ENCODE measurements at places on chromosomes 7 and 10.
A peak's percentile ranks its signal among the peaks of the same experiment; 100 is the strongest.

- DNase-seq: no peak
These were observed 174.1 kb downstream of the SKAP2 start for GRCh38 chr7:26690135-26690805.

- no peak for DNase-seq
These were observed 37.7 kb downstream of the EN2 start for GRCh38 chr7:155495440-155496248.

DNA sequence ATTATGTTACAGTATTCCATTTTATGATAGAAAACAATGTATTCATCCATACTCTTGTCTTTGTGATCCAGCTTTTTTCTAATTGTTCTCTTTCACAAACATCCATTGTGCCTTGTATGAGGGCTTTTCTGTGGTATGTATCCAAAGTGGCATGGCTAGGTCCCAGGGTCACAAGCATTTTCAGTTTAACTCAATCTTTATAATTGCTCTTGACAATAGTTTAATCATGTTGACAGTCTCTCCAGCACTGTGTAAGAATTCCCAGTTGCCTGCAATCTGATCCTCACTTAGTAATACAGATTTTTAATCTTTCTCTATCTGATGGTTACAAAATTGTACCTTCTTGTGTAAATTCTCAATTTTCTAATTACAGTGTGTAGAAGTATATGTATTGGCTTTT lies 533.4 kb downstream of the NEBL start:
- no peak for DNase-seq

- DNase-seq: no peak
These were observed 364.2 kb downstream of the AUTS2 start for GRCh38 chr7:69962186-69963065.

DNA sequence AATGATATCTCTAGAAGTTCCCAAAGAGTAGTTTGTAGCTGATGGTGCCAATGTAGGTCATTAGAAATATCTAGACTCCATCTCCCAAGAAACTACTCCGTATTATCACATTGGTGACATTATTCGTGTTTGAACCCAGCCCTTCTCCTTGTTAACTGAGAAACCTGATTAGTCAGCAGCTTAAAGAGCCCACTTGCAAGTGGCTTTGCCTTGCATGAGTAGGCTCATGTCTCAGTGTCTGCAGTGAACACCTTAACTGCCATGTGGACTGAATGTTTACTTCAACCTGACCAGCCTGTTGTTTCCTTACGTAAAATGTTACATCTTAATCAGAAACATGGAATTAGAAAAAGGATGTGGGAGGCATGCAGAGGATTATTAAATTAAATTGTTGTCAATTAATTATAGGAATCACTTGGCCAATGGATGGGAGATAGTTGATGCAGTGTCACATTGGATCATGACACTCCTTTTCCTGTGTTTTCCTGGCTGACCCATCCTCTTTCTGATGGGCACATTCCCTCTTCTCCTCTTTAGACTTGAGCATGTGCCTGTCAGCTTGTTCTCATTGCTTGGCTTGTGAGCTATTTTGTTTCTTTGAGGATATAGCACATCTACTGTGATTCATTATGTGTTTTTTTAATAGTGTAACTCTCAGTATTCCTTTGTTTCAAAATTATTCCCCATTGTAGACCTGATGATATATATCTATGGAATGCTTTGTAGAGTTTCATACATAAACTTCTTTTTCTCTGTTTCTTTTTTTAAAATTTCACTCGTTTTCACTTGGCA lies 18.0 kb downstream of the STARD3NL start:
- no peak for DNase-seq

DNA sequence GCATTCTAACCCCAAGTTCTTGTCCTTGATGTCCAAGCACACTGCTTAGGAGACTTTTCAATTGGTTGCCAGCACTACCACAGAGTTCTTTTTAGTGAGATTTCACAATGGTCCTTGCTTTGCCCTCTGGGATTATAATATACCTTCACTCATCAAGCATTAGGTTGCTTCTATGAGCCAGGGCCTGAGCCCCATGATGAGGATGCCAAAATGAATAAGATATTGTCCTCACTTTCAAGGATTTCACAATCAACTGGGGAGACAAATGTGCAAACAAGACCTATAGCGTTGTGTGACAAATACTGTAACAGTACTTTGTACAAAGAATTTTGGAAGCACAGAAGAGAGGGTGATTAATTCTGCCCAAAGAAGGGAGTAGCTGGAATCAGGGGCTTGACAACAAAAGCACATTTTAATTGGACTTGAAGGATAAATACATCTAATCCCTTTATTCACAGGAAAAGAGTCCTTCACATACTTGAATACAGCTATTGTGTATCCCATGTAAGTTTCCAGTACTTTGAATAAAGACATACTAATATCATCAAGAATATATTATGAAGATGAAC lies 263.6 kb upstream of the LRRN3 start:
- DNase-seq: no peak

DNA sequence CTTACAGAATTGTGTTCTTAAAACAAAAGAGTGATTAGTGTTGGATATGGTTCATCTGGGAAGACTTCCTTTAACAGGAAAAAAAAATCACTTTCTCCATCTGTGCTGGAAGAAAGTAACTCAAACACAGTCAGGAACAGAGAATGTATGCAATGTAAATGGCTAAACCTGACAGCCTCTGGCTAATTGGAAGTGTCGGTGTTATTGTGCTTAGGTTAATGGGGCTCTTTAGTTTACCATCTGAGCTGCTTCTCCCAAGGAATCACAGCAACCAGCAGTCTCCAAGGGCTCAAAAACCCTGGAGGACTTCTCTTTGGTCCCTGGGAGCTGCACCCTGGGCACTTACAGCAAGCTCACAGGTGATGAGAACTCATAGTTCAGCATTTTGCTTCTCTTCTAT lies 724.5 kb downstream of the LRMDA start:
- DNase-seq: no peak

DNA sequence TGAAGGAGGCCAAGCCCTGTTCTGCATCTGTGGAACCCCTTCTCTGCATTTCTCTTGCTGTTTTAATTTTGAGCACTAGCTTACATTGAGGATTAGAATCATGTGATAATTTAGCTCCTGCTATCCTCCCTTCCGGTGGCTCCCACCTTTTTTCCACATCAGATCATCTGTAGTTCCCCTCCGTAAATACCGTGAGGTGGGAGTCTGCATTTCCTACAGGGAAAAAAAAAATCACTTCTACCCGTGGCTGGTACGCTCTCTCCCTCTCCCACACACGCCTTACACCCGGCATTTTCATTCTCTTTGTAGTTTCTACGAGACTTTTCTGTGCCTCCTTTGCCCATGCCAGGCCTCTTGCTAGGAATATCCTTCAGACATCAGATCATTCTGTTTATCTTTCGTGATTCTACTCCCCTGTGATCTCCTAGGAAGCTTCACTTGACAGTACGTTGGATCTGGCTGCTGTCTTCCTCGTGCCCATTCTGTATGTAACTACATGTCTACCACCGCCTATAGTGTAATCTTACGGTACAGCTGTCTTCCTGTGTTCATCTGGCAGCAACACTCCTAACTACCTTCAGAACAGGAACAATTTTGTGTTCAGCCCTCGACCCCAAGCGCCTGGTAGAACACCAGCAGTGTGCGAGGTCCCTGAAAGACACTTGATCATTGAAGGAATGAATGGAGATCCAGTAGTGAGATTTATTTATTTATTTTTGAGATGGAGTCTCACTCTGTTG lies 41.7 kb upstream of the OCM start:
- no peak for DNase-seq

DNA sequence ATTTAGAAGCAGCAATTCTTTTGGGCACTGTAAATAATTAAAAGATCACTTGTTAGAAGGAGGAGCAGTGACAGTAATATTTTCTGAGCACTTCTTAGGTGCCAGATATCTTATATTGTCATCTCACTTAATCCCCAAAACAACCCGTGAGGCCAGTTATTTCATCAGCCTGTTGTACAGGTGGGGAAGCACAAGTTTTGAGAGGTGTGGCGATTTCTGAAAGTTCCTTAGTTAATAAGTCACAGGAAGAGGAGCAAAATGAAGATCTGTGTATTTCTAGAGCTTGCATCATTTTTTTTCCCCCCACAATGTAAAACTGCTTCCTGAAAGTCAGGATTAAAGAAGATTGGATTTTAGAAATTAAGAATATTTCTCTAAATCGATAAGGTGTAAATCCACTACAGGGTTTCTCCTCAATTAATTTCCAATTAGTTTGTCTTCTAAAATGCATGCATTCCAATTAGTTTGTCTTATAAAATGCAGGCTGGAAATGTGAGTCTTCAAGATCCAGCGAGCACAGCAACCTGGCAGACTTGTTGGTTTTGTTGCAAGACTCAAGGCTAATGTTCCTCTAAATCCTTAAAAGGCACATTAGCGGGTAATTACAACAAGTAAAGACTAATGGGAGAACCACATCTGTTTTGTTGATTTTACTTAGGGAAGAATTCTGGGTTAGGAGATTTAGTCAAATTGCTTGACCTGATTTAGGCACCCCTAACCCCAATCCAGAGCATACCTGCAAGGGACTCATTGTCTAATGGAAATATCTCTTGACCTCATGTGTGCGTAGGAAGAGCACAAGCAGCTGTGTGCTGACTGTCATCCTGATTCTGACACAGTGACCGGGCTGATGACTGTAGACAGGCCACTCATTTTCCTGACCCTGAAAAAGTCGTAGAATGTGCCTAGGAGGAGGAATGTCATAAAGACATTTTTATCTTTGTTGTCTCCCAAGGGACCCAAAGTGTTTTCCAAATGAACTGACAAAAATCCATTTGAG lies 272.0 kb downstream of the BAMBI start:
- DNase-seq: no peak

DNA sequence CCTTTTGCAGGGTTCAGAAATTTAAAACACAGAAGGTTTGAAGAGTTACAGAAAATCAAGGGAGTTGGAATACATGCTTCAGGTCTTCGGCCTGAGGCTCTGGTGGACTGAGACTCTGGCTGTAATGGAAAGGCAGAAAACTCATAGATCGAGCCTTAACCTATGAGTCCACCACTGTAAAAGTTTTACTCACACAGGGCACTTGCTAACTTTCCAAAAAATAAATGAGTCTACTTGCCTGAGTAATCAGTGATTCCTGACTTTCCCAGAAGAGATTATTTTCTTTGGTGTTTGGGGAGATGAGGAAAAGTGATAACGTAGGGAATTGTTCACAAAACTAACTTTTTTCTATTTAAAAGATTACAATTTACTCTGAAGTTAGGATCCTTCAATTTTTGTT lies 108.0 kb downstream of the MBL2 start:
- no peak for DNase-seq

DNA sequence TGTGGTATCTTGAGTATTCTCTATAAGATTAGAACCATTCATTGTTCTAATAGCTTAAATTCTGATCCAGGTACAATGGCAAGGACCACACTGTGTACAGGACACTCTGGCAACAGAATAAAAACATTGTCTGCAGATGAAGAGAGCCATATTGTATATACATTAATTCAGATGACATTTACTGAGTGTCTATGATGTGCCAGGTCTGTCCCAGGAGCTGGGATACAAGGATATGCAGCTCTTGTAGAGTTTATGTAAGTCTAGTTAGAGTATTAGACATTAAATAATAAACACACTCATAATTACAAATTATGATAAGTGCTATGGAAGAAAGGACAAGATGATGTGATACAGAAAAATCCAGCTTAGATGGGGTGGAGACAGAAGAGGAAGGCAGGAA lies 184.1 kb downstream of the HIBADH start:
- no peak for DNase-seq

DNA sequence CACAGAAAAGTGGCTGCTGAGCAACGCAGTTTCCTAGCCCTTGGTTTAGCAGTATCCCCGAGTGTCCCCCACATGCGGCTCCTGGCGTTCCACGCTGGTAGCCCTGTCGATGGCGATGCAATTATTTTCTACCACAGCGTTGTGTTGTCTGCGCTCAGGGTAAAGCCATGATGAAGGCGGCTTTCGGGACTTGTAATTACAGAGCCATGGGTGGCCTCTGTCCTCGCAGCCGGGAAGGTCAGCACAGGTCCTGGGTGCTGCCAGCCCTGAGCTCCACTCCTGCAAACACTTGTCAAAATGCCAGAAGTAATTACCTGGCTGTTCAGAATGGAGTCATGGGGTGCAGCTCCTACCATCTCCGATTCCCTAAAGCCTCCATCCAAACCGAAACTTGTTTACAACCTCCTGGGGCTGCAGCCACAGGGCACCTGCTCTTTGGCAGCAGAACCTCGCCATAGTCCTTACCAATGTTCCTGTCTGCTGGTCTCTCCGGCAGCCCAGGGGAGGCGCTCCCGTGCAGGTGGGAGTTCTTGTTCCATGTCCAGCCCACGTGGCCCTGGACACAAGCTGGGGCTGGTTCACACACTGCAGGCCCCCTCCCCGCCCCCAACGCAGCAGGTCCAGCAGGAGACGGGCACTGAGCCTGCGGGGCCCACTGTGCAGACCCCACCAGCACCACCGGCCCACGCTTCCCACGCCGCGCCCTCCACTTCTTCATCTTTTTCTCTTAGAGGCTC lies 512.6 kb downstream of the PTPRN2 start:
- DNase-seq: no peak

DNA sequence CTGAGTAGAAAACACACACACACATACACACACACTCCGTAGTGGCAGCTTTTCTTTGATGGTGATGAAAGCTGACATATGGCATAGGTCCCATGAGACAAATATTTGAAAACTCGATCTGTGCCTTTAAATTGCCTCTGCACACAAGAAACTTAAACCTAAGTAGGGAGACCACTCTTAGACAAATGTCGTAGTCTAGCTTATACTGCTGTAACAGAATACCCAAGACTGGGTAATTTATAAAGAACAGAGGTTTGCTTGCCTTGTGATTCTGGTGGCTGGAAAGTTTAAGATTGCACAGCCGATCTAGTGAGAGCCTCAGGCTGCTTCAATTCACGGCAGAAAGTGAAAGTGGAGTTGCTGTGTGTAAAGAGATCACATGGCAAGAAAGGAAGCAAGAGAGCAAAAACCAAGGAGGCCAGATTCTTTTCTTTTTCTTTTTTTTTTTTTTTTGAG lies 489.4 kb upstream of the SORCS1 start:
- peak; percentile 8 for DNase-seq

- no peak for DNase-seq
These were observed 46.8 kb downstream of the CH25H start for GRCh38 chr10:89160339-89160738.

Measured in activated CD4-positive, alpha-beta T cell treated with anti-CD3 and anti-CD28 coated beads, Interleukin-2, amount 10 ng/mL, durations not matched to agents 7 days and 5 days (primary cell).